Fibroblast of villous mesenchyme (primary cell): ENCODE measurements at places on chromosomes 1 and 21. TPM values are rescaled to one million over a fixed set of nuclear protein-coding genes. Genes with fewer than 3 reads are reported as not detected.

Gene BTG3
- 23.5 and 42.3 TPM in 2 replicates for total RNA-seq

Gene STUM
- under 0.01 TPM in 1 of 2 replicates, not detected in the other for total RNA-seq

Gene HCRTR1
- total RNA-seq, result under 0.01 TPM in 2 replicates

Gene CYYR1
- not detected in 2 replicates for total RNA-seq

Gene C1QB
- not detected in 2 replicates for total RNA-seq

Gene UTS2
- total RNA-seq, result not detected in 2 replicates

Gene OPTC
- not detected in 2 replicates for total RNA-seq

Gene CTSK
- 137 and 139 TPM in 2 replicates for total RNA-seq

Gene WDR64
- not detected in 2 replicates for total RNA-seq

Gene RHBDL2
- total RNA-seq, result 0.97 and 1.7 TPM in 2 replicates

Gene USP25
- total RNA-seq, result 27.4 and 33.7 TPM in 2 replicates

Gene TSSK3
- total RNA-seq, result 0.86 and 0.97 TPM in 2 replicates

Gene CELA3A
- total RNA-seq, result not detected in 2 replicates

Gene GPR153
- 5.2 and 5.8 TPM in 2 replicates for total RNA-seq

Gene CLEC20A
- total RNA-seq, result not detected in 2 replicates

Gene SPRR2G
- total RNA-seq, result not detected in 2 replicates

Gene CRNN
- total RNA-seq, result not detected in 2 replicates

Gene AK5
- 84.4 and 123 TPM in 2 replicates for total RNA-seq

Gene ARMH1
- total RNA-seq, result 0.32 and 0.43 TPM in 2 replicates

Gene KRTAP12-2
- not detected in 2 replicates for total RNA-seq

Gene RXRG
- not detected in 2 replicates for total RNA-seq

Gene HES2
- total RNA-seq, result 0.43 TPM in 1 of 2 replicates, not detected in the other

Gene MUL1
- 26.4 and 28.1 TPM in 2 replicates for total RNA-seq

Gene NEXN
- 16.8 and 19.3 TPM in 2 replicates for total RNA-seq

Gene MLLT11
- 8.1 and 9.1 TPM in 2 replicates for total RNA-seq

Gene OR10J1
- not detected in 2 replicates for total RNA-seq

Gene RGS8
- total RNA-seq, result not detected in 2 replicates

Gene FAM131C
- under 0.01 TPM in 1 of 2 replicates, not detected in the other for total RNA-seq

Gene TLR5
- not detected in 2 replicates for total RNA-seq

Gene CR1L
- not detected in 2 replicates for total RNA-seq

Gene ATP13A2
- 40.2 and 42.2 TPM in 2 replicates for total RNA-seq

Gene CACHD1
- total RNA-seq, result 11.2 and 11.9 TPM in 2 replicates

Gene SLC1A7
- total RNA-seq, result under 0.01 TPM in 2 replicates

Gene GPR52
- total RNA-seq, result 1.9 and 2.6 TPM in 2 replicates

Gene RAP1A
- 13.5 and 25.5 TPM in 2 replicates for total RNA-seq

Gene ASPM
- total RNA-seq, result 19.6 and 43.6 TPM in 2 replicates

Gene IQCC
- total RNA-seq, result 0.86 and 2.3 TPM in 2 replicates

Gene NUDT4B
- 25.4 and 30.2 TPM in 2 replicates for total RNA-seq

Gene SIM2
- 0.32 TPM in 1 of 2 replicates, not detected in the other for total RNA-seq

Gene THEMIS2
- total RNA-seq, result 3.0 and 6.4 TPM in 2 replicates

Gene MTF2
- total RNA-seq, result 20.9 and 31.1 TPM in 2 replicates

Gene OLFM3
- total RNA-seq, result not detected in 2 replicates

Gene TNFRSF4
- total RNA-seq, result 0.32 and 0.43 TPM in 2 replicates

Gene TRIM58
- 0.97 and 3.5 TPM in 2 replicates for total RNA-seq

Gene LYST
- total RNA-seq, result 56.7 and 88.9 TPM in 2 replicates

Gene AIRE
- under 0.01 TPM in 1 of 2 replicates, not detected in the other for total RNA-seq

Gene GNG12
- total RNA-seq, result 151 and 201 TPM in 2 replicates

Gene TTC13
- total RNA-seq, result 15.8 and 18.6 TPM in 2 replicates

Gene IGSF9
- total RNA-seq, result not detected in 2 replicates

Gene LENEP
- 0.32 and 0.43 TPM in 2 replicates for total RNA-seq
